Activated naive CD4-positive, alpha-beta T cell (primary cell): ENCODE measurements at places on chromosomes 3 and 15.

DNA sequence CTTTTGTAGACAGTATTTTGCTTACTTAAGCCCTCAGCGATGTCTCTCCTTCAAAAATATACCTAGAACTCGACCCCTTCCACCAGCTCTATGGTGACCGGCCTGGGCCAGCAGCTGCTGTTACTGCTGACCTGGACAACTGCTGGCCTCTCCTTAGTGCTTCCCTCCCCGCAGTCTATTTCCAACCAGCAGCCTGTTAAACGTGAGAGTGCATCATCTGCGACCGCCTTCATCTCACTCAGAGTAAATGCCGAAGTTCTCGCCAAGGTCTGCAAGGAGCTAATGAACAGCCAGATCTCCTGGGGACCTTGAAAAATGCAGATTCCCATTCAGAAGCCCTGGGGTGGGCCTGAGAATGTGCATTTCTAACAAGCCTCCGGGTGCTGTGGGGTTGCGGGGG, 86.7 kb downstream of the RPLP1 start:
- DNase-seq: no peak

DNA sequence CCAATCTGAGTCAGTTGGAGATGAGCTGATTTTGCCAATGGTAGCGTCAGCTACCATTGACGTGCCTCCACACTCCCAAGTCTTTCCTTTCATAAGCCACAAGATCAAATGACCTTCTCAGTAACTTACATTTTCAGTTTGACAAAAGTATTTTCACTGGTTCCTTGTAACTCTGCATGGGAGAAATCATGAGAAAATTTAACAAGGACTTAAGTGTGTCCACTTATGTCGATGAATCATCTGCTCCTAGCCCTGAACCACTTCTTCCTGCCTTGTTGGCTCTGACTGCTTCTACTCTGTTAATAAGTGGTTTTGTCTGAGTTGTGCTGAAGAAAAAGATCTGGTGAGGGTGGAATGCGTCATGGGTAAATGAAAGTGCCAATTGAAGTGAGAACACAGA, 101.2 kb downstream of the NFKBIZ start:
- no peak for DNase-seq

- DNase-seq: no peak
These were observed 18.2 kb upstream of the WDR49 start for GRCh38 chr3:167671878-167672427.

DNA sequence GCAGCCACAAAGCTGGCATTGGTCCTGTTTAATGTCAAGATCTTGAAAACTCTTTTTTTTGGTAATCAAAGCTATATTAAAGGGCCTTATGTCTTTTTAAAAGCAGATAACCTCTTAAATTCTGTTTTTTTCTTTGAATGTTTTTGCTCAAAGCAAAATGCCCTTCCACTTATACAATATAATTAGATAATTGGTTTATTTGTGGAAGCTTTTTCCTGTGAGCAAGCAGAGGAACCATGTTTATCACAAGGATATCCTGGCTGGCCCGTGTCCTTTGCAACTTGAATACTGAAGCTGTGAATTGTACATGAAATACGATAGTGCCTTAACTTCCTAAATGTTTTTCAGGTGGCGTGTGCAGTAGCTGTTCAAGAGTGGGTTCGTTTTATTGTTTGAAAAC, 2.6 kb downstream of the ST3GAL6 start:
- DNase-seq: no peak

GRCh38 chr3:120198305-120198878, 86.6 kb downstream of the GPR156 start:
- DNase-seq: no peak

DNA sequence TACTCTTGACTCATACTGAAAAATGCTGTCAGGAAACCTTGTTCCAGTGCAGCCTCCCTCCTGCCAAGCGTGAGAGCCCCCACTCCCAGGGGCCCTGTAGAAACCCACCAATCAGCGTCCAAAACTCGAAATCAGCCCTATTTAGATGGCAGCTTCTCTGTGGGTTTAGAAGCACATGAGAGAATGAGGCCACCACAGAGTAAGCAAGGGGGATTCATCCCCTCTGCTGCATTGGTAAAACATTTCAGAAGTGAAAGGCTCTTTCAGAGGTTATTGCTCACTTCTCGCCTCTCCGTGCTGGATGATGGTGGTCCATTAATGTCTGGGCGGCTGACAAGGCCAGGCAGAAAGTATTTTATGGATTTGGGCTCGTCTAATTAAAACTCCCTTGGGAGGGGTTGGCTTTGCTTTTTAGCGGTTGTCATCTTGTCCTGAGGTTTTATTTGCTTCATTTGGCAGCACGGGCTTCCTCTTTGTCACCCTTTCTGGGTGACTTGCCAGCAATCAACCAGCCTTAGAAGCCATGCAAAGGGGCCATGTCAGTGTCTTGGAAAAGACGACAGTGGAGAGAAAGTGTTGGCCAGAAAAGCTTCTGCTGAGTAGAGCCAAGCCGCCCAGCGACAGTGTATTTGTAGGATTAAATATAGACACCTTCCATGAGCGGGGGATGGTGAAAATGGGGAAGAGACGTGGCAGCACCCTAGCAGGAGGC, 145.5 kb downstream of the ATP10A start:
- DNase-seq: no peak

GRCh38 chr3:178982137-178982536, 89.5 kb downstream of the ZMAT3 start:
- DNase-seq: no peak

- DNase-seq: no peak
These were observed 9.2 kb downstream of the TMPRSS7 start for GRCh38 chr3:112043621-112044201.

DNA sequence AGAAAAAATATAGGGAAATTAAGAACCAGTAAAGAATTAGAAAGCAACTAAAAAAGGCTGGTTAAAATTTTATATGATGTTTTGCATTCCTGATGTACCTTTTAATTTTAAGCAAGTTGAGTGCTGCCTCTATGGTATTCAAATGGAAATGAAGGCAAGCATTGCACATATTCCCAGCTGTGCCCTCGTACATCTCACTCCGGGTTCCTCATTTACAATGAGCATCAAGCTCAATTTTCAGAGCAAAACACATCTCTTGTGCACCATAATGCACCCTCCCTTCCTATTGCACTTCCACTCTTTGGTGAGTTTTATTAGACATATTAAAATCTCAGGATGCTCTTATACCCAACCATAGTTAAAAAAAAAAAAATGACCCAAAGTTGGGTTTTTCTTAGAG, 267.9 kb downstream of the CHST2 start:
- no peak for DNase-seq

DNA sequence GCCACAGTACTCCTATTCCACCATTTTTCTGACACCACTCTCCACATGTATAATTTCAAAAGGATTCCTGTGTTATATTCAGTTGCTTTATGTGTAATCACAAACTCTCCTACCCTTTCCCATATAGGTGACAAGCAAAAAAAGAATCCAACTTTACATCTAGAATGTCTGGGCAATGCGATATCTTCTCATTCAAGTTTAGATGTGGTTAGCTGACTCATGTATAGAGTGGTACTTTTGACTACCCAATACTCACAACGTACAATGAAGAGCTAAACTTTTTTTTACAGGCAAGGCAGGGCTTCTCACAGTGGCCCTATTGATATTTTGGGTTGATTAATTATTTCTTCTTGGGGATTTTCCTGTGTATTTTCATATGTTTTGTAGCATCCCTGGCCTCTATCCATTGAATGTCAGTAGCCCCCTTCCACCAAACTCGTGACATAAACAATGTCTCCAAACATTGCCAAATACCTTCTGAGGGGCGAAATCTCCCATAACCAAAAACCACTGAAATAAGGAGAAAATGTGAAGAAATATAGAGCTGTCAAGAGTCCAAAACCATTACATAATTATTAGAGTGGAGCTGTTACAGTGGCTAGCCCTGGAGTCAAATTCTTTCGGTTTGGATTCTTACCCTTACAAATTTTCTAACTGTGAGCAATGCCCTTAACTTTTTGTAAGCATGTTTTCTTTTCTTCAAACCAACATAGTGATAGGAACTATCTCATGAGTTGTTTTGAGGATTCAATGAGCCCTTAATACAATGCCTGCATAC, 342.6 kb downstream of the NSUN3 start:
- DNase-seq: no peak

DNA sequence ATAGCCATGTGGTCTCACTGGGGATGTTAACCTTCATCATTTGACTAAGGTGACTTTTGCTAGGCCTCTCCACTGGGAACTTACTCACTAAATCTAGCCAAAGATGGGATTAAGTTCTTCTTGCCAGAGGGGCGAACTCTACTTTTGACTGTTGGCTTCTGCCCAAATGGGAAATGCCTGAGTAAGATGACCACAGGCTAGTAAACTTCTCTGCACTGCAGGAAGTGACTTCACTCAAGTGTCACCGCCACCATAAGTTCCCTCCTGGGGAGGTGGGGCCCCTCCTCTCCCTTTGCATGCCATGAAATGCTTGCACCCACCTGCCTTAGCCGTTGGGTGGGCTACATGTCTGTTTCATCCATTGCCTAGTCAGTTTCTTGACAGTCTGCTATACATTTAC, 388.3 kb downstream of the FEZF2 start:
- DNase-seq: no peak

- DNase-seq: no peak
These were observed 54.7 kb downstream of the IGF2BP2 start for GRCh38 chr3:185770109-185770508.

GRCh38 chr3:171758109-171758508, 52.2 kb downstream of the PLD1 start:
- DNase-seq: no peak

DNA sequence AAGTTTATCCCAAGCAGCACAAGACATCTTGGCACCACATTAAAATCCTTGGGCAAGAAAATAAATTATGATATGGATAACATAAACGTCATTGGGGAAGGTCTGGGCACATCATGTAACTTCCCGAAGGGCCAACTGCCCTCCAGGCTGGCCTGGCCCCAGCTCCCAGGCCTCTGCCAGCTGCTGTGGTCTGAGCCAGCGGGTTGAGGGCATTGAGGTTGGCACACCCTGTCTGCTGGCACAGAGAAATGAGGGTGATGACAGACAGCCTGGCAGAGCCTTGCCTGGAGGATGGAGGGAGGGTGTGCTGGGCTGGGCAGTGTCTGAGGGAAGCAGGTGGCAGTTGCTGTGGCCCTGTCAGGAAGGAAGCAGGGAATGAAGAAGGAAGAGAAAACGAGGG, 3.3 kb upstream of the RBSN start:
- DNase-seq: no peak

DNA sequence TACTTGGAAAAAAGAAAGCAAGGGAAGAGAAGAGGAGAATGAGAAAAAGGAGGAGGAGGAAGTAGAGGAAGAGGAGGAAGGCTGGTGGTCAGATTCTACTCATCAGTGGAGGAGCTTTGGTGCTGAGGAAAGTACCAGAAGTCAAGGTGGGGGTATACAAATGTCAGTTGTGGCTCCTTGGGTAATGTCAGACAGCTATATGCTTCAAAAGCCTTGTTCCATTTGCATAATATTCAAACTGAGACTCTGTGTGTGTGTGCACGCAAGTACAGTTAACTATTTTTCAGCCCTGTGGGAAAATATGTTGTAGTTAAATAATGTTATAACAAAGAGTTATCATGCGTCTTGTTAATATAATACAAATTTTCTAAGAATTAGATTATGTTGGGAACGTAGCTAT, 609.7 kb downstream of the PDCD6IP start:
- no peak for DNase-seq

GRCh38 chr15:63489352-63489751, 15.0 kb upstream of the USP3 start:
- DNase-seq: no peak

GRCh38 chr3:117355566-117355965, 646.0 kb downstream of the TUSC7 start:
- no peak for DNase-seq
